ENCODE measurements at places on chromosomes 2 and 18.
A peak's percentile ranks its signal among the peaks of the same experiment; 100 is the strongest.

DNA sequence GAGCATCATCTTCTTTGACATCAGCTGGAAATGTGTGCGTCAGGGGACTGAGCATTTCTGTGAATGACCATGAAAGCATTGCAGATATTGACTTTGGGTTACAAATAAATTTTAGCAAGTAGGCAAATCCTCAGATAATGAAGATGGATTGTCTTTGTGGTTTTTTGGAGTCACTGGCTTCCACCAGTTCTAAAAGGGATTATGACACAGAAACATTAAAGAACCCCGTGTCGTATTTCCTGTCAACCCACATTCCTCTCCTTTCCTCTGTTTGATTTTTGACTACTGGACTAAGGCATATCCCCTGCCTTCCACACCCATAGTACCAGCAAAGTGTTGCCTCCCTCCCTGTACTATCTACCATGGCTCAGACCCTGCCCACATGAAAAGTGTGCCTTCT is 268.1 kb downstream of the MYO3B start:
- no peak for DNase-seq

DNA sequence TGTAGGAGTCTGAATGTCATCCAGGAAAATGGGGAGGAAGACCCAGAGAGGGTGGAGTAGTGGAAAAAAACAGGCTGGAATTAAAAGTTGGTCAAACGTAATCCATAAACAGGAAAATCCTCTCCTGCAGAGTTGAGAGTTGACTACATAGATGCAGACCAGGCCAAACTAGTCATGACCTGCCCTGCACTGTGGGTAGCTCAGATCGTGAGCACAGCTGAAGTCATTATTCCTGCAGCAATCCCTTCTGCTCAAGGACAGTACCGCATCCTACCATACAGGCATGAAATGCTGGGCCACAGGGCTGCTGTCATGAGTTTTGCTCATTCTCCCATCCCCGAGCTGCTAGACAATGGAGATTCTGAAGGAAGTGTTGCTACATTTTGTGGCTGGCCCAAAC is 352.2 kb downstream of the EN1 start:
- no peak for DNase-seq

GRCh38 chr18:10310626-10311025 is 143.8 kb upstream of the APCDD1 start:
- DNase-seq: no peak

GRCh38 chr2:159640176-159640575 is 23.8 kb upstream of the BAZ2B start:
- no peak for DNase-seq

DNA sequence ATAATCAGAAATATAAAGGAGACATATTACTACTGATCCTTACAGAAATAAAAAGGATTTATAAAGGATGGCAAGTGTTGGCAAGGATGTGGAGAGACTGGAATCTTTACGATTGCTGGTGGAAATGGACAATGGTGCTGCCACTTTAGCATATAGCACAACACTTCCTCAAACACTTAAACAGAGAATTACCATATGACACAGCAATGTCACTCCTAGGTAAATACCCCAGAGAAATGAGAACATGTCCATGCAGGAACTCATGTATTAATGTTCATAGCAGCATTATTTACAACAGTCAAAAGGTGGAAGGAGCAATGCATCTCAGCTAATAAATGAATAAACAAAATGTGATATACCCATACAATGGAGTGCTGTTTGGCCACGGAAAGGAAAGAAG is 137.5 kb downstream of the NDUFA10 start:
- no peak for DNase-seq

DNA sequence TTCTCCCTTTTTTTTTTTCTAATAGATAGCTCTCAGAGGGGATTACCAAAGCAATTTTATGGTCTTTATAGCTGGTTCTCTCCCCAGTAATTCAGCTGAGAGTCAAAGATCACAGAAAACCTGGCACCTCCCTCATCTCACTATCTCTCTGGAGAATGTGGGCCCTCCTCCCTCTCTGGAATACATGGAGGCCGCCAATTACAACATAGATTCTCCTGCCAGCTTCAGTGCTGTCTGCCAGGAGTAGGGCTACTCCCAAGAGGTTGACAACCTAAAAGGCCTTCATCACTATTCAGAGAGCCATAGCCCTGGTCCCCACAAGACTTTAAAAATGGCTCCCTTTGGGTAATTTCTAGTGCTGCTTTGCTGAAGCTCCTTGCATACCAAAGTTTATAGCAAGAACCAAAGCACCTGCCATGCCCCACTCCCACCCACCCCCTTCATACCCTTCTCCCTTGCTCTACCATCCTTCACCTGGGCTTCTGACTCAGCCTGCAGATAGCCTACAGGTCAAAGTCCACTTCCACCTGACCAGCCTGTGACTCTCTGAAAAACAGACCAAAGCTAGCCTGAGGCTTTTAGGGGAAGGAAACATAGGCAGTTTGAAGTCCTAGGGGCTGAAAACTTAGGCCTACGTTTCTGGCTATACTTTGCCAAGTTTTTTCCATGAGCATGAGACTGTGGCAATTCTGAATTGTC is 472.3 kb downstream of the TNS1 start:
- DNase-seq: no peak

- DNase-seq: no peak
Measured at GRCh38 chr18:32550963-32551362, 80.3 kb upstream of the GAREM1 start.

DNA sequence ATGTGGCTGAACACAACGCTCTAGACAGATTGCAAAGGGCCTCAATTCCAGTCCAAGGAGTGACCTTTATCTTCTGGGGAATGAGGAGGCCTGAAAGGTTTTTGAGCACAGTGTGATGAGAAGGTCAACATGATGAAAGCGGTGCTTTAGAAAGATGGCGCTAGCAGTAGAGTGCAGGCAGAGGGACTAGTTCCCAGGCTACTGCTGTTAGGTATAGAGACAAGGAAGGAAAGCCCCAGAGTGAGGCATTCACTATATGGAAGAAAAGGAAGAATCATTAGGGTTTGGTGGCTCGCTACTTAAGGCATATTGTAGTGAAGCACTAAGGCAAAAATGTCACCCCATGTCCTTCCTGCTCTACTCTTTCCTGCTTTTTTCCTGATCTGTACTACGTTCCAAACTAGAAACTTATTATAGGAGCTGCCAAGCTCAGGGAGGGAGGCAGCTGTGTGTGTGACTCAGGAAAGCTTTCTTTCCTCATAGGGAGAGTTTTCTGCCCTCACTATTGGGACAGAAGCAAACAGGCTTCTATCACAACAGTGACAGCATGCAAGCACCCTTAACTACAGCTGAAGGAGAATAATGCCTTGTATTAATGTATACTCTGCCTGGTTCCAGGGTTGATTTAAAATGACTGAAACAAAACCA is 160.8 kb upstream of the CAVIN2 start:
- no peak for DNase-seq

DNA sequence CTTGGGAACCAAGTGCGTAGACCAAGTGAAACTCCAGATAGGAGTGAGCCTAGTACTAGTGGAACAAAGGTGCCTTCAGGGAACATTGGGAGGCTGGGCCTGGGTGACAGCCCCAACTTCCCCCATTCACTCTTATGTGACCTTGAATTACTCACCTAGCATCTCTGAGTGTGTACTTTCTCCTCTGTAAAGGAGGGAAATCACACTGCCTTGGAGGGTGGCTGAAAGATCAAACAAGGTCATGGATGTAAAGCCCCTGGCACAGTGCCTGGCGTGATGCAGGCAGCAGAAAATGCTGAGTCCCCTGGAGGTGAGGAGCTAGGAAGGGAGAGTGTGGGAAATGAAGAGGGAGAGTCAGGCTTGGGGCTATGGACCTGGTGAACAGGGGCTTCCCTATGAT is 45.9 kb downstream of the MARCO start:
- no peak for DNase-seq

GRCh38 chr2:235463893-235464292 is 29.9 kb upstream of the AGAP1 start:
- no peak for DNase-seq

DNA sequence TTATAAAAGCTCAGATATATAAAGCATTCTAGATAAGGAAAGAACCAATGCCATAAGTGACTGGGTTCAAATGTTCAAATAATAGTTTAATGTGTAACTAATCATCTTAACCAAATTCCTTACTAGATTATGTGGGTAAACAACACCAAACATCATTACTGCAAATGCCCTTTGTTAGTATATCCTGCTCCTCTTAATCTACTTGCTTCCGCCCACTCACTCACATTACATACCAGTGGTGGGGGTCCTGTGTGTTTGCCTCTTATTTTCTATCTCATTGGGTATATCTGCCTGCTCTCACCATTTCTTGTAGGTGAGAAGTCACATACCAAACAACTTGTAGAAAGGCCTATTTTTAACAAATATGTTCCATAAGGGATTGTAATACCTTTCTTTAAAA is 562.1 kb downstream of the NRXN1 start:
- no peak for DNase-seq

- no peak for DNase-seq
Measured at GRCh38 chr18:57107140-57107832, 39.6 kb upstream of the BOD1L2 start.

- DNase-seq: peak; percentile 83
Measured at GRCh38 chr18:48820483-48821250, 130.1 kb downstream of the SMAD7 start.

DNA sequence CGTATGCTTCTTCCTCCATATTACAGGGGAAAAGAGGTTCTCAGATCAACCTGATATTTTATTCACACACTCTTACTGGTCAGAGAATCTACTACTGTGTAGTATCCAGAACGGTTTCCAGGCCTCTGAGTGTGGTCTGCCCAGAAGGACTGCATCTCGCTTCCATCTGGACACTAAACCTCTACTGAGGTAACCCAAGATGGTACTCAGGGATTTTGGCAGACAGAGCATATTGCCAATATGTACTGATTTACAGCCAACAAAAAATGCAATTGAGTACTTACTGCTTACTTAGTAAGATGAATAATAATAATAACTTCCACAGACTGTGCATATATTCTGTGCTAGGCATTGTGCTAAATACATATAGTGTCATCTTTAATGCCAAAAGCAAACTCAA is 55.8 kb downstream of the CYRIA start:
- no peak for DNase-seq

GRCh38 chr2:158649846-158650245 is 145.3 kb upstream of the DAPL1 start:
- DNase-seq: no peak

GRCh38 chr18:55256226-55256928 is 297.1 kb upstream of the CCDC68 start:
- no peak for DNase-seq

DNA sequence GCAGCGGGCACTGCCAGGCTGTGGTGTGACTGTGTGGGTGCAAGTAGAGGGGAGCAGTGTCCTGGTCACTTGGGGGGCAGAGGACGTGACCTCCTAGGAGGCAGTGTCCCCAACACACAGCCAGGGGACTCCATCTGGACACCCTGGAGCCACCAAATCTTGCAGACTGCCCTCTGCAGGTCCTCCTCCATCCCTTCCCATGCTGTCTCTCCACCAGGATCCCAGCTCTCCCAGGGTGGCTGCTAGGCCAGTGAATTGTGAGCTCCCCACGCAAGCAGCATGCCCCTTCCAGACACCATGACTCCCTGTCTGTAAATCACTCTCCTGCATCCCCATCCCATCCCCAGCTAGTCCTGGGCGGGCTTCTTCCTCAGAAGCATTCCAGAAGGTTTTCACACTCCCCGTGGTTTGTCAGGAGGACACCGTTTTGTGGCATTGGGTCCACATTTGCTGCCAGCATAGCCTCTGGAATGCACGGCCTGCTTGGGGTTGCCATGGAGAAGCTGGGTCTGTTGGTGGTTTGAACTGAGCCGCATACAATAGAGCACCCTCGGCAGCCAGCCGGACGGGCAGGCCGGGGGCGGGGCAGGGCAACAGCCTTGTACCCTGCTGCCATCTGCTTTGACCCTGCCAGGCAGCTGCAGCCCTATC is 210.7 kb downstream of the KLHL29 start:
- no peak for DNase-seq

- DNase-seq: no peak
Measured at GRCh38 chr18:24068945-24069693, 54.6 kb downstream of the TTC39C start.

DNA sequence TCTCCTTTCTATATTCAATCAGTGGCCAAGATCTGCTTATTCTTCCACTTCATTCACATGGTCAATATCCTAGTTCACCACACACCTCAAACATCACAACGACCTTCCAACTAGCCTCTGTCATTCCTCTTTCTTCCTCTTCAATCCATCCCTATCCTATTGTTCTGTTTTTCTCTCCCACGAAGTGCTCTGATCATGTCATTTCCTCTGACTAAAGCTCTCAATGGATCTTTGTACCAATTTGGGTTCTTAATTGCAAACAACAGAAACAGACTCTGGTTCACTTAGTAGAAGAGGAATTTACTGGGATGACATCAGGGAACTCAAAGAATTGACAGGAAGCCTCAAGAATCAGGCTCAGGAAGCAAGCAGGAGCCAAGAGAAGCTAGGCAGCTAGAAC is 23.5 kb downstream of the WNT10A start:
- no peak for DNase-seq

GRCh38 chr18:6566338-6566911 is 151.7 kb upstream of the L3MBTL4 start:
- peak; percentile 37 for DNase-seq

- no peak for DNase-seq
Measured at GRCh38 chr2:68734176-68734575, 435 bp upstream of the ARHGAP25 start.

DNA sequence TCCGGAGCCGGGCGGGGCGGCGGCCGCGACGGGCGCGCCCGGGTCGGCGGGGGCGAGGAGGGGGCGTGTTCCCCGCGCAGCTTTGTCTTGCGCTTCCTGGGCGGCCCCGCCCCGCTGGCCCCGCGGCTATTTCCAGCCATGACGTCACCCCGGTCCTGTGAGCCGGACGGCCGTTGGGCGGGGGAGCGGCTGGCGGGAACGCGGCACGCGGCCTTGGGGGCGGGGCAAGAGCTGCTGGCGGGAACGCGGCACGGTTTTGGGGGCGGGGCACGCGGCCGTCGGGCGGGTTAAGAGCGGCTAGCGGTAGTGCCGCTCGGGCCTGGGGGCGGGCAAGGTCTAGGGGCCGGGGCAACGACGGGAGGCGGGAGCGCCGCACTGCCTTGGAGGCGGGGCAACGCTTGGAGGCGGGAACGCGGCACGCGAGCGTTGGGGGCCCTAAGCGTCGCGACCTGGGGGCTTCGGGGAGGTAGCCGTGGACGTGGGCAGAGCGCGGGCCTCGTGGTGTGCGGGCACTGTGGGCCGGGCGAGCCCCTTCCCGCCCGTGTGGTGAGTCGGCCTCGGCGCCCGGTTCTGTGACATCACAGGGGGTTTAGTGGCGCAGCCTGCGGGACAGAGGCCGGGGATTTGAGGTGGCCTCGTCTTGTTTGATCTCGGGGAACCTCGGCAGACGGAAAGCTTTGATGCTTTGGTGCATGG is 704 bp downstream of the KLF11 start:
- peak; percentile 89 for DNase-seq

DNA sequence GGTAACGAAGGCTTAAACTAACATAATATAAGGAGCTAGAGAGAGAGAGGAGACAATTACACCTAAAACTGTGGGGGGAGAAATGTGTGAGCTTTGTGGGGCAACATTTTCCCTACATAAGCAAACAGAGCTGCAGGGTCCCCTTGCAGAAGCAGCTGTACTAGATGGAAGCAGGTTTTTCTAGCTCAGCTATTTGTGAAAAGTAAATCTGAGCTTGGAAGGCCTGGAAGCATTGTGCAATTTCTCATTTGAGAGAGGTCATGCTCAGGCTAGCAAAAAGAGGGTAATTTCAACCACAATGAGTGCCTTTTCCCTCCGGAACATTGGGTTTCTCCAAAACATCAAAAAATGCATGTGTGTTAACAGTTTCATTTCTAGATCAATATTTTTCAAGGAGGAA is 130.0 kb downstream of the ARL4C start:
- DNase-seq: no peak

GRCh38 chr18:50441501-50441900 is 66.7 kb downstream of the SKA1 start:
- no peak for DNase-seq

Measured in activated CD4-positive, alpha-beta T cell treated with anti-CD3 and anti-CD28 coated beads, Interleukin-2, amount 50 U/mL, for 16 hours (primary cell).